ENCODE measurements at places on chromosomes 3 and 15.
A peak's percentile ranks its signal among the peaks of the same experiment; 100 is the strongest.

DNA sequence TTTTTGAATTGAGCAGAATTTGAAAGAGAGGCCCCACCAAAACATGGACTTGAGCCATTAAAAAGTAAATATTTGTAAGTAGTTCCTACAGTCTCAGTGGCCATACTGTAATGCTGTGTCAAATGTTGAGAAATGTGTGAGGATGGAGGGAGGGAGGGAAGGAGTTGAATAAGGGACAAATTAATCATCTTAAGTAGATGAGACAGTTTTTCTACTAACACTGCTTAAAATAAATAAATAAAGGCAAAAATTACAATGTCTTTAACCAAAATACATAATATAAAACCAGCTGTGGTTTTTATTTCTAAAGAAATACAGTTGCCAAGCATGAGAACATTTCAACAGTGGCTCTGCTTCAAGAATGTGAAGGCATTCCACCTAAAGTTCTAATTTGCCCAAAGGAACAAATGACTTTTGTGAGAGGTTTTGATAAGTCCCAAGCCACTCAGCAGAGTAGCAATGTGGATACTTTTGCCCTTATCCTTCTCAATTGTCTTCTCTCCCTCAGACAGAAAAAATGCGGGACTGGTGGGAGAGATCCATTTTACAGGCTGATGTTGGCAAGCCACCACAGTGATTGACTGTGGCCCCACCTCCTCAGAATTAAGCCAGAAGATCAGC lies 427.0 kb upstream of the RARB start:
- DNase-seq, result peak; percentile 11

DNA sequence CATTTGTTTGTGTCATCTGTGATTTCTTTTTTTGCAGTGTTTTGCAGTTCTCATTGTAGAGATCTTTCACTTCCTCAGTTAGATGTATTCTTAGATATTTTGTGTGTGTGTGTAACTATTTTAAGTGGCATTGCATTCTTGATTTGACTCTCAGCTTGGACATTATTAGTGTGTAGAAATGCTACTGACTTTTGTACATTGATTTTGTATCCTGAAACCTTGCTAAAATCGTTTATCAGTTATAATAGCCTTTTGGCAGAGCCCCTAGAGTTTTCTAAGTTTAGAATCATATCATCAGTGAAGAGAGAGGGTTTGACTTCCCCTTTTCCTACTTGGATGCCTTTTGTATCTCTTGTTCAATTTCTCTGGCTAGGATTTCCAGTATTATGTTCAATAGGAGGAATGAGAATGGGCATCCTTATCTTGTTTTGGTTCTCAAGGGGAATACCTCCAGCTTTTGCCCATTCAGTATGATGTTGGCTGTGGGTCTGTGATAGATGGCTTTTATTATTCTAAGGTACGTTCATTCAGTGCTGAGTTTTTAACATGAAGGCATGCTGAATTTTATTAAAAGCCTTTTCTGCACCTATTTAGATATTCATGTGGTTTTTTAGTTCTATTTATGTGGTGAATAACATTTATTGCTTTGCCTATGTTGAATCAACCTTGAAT lies 211.7 kb downstream of the MBNL1 start:
- no peak for DNase-seq

- DNase-seq, result no peak
Observed at GRCh38 chr3:17258823-17259436, 374.2 kb downstream of the PLCL2 start.

DNA sequence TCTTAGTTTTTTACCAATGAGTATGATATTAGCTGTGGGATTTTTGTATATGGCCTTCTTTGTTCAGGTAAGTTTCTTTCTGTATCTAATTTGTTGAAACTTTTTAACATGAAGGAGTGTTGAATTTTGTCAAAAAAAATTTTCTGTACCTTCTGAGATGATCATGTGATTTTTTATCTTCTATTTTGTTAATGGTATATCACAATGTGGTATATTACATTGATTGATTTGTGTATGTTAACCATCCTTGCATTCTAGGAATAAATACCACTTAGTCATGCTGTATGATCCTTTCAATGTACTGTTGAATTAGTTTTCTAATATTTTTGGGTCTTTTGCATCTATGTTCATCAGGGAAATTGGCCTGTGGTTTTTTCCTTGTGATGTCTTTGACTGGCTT lies 92.5 kb upstream of the MNS1 start:
- no peak for DNase-seq

- no peak for DNase-seq
Observed at GRCh38 chr3:146892041-146892440, 286.9 kb upstream of the PLSCR5 start.

DNA sequence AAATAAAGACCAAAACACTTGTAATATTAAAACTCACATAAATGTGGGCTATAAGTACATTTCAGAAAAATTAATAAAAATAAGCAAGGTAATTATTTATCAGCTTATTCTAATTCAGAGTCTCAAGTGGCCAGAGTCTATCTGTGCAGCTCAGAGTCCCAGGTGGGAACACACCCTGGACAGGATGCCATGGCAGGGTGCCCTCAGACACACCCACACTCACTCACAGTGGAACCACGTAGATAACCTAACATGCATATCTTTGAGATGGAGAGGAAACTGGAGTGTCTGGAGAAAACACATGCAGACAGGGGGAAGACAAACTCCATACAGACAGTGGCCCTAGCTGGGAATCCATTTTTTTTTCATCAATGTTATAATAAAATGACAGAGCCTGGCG lies 37.2 kb downstream of the FSIP1 start:
- DNase-seq, result no peak

- DNase-seq, result no peak
Observed at GRCh38 chr3:4588466-4588865, 95.3 kb downstream of the ITPR1 start.

GRCh38 chr3:30632065-30632464 lies 25.7 kb downstream of the TGFBR2 start:
- DNase-seq, result peak; percentile 71

DNA sequence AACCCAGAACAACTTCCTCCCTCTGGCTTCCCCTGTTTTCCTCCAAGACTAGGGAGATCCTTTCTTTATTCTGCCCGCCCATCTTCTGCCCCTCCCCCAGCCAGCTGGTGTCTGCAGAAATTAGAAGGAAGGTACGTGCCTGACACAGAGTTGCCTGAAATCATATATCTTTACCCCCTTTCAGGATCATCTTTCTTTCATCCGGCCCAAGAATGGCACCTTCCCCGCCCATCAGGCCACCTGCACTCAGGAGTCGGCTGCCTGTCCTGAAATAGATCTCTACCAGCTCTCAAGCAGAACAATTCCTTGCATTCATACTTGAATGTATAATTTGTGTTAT lies 133.7 kb downstream of the VGLL4 start:
- no peak for DNase-seq

- no peak for DNase-seq
Observed at GRCh38 chr15:25611603-25612002, 172.8 kb upstream of the UBE3A start.

- peak; percentile 47 for DNase-seq
Observed at GRCh38 chr3:173397161-173398110, at the start of gene NLGN1. Gene NLGN1 (plus strand): TSS chr3:173397744.

Data from AG09309 (cell line).